ENCODE measurements at places on chromosomes 4 and X.

DNA sequence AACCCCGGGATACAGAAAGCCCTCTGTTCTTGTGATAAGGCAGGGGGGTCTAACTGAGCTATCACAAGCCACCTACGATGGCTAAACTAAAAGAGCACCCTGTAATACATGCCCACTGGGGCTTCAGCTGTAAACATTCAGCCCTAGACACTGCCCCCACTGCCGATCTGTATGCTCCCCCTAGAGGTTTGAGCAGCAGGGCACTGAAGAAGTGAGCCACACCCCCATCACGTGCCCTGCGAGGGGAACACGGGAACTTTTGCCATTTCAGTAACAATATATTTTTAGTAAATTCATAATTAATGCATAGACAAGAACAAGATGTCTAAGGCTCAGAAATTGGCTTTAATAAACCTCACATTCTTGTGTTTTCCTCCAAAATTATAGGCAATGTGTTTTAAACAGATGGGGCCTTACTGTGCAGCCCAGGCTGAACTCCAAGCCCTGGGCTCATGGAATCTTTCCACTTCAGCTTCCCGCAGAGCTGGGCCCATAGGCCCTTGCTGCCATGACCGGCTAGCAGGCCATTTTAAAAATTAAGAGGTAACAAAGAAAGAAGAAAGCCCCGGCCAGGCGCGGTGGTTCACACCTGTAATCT is 235.3 kb upstream of the SFRP2 start:
- no peak for DNase-seq

GRCh38 chr4:5759236-5760075 is 48.5 kb downstream of the EVC start:
- DNase-seq, result no peak

DNA sequence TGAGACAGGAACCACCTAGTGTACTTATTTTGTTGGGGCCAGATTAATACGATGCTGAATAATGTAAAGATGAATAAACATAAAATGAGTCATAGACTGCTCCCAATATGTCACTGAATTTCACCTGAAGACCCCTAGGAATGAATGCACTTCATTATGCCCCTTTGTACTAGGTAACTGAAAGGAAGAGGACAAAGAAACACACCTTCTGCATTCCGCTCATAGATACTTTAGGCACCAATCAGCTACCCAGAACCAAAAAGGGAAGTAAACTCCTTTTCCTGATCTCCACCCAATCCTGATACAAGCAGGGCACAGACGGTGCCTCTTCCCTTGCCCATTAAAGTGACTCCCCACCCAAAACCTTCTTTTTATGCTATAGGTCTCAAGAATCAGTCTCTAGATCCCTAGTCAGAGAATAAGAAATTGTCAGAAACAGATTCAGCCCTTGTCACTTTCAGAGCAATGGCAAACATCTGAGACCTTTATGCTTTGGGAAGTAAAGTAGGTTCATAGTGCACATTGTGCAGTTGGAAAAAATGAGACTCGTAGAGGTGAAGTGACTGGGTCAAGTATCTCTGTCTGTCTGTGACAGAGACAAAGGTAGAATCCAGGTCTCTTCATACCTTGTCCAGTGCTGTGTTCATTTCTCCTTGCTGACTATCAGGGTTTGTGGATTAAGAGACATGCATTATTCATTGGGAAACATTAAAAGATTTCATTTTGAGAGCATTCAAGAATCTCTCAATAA is 2.3 kb downstream of the GPR174 start:
- DNase-seq, result peak; percentile 74

DNA sequence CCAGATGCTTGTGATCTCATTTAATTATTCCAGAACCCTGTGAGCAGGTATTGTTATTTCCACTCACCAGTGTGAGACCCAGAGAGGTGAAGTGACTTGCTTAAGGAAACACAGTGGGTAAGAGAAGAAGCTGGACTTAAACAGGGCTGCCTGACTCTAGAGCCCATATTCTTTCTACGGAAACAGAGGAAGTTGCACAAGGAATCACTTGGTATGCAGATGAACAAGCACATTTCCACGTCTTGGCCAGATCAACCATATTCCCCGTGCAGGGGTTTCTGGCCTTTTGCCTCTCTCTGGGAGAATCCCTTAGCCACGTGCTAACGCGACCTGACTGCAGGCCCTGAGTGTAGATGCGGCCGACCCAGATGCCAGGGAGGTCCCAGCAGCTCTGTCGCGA is 195.5 kb upstream of the ATP6AP2 start:
- DNase-seq, result no peak

DNA sequence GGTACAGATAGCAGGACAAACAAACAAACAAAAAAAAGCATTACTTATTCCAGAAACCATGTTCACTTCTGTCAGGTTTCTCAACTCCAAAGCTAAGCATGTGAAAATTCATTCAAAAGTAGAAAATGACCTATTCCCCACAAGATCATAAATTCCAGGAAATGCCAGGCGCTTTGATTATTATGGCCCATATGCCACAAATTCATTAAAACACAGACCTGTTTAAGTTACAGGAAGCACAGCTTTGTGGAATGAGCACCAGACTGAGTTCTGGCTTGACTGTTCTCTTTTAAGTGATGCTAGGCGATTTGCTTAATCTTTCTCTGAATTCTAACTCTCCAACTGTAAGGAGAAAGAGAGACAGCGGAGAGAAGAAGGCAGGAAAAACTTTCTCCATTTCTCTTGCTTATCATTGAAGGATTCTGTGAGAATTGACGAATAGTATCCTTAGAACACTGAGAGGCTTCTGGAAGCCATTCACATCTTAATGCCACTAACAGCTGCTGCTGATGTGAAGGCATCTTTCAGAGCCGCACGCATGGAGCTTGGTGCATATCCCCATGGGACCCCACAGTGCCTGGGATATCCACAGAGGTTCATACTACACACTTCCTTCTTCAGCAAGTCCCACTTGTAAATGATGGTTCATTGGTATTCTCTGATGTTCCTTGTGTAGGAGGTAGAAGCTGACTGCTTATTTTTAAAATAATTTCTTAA is 138.0 kb downstream of the ZNF674 start:
- no peak for DNase-seq

- DNase-seq, result no peak
These were observed 97.9 kb upstream of the CDX4 start for GRCh38 chrX:73348977-73349376.

GRCh38 chr4:27055221-27055760 is 194.7 kb downstream of the STIM2 start:
- DNase-seq, result no peak

- no peak for DNase-seq
These were observed 39.3 kb upstream of the HPGD start for GRCh38 chr4:174561560-174561959.

DNA sequence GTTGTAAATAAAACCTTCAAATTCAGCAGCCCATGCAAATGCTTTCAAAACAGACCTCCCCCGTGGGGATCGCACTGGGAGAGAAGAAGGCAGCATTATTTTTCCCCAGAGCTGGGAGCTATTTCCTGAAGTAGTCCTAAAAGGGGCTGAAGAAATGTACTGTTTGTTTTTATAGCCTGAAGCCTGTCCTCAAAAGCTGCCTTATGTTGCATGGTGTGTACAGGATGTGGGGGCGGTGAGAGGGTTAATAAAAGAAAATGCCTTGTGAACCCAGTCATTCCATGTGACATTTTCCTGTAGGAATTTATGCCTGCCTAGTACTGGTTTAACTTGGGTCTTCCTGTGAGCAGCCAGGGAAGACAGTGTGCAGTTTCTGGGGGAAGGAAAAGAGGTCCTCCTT is 144.1 kb downstream of the SOWAHB start:
- no peak for DNase-seq

GRCh38 chrX:30992381-30992904 is 79.4 kb downstream of the FTHL17 start:
- DNase-seq, result no peak

DNA sequence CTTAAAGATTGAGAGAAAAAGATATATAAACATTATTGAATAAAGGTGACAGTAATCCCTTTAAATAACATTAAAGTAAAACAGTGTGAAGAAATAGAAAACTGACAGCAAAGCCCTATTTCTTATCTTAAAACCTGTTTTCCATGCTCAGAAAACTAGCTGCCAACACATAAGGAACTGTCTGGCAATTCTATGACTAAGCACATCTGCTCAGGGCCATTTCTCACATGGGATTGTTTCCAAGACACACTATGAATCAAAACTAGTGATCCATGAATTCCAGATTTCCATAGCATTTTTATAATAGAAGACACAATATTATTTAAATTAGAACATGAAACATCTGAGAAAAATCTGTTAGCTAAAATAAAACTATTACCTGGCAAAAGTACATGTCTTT is 113.4 kb downstream of the SCLT1 start:
- DNase-seq, result no peak

- no peak for DNase-seq
These were observed 18.9 kb downstream of the TIFA start for GRCh38 chr4:112266823-112267222.

GRCh38 chr4:161990721-161991120 is 173.1 kb downstream of the FSTL5 start:
- DNase-seq, result no peak

DNA sequence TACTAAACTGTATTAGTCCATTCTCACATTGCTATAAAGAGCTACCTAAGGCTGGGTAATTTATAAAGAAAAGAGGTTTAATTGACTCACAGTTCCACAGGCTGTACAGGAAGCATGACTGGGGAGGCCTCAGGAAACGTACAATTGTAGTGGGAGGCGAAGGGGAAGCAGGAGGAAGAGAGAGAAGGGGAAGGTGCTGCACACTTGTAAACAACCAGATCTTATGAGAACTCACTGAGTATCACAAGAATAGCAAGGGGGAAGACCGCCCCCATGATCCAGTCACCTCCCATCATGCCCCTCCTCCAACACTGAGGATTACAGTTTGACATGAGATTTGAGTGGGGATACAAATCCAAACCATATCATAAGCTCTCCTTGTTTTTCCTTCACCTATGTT is 40.9 kb downstream of the RPA4 start:
- no peak for DNase-seq

- peak; percentile 53 for DNase-seq
These were observed 11.8 kb upstream of the HSD17B10 start for GRCh38 chrX:53445977-53446376.

GRCh38 chr4:159768016-159768415 is 665.1 kb downstream of the RAPGEF2 start:
- DNase-seq, result no peak

DNA sequence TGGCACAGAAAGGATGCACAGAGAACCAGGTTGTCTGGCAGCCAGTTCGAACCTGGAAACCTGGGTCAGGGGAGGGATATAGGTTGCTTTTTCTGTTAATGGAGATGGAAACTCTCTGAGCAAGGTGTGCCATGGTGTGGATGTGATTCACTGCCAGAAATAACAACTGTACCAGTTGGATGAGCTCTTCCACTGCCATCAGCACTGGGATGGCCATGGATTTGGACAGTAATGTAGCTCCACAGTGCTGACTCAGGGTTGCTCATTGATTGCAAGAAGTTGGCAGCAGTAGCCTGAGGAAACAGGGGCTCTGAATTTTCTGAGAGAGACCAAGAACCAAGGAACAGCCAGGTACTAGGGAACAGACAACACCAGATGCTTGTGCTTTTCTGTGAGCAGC is 33.8 kb downstream of the PNMA5 start:
- DNase-seq, result no peak

- DNase-seq, result no peak
These were observed 27.5 kb downstream of the NSD2 start for GRCh38 chr4:1898681-1899080.

DNA sequence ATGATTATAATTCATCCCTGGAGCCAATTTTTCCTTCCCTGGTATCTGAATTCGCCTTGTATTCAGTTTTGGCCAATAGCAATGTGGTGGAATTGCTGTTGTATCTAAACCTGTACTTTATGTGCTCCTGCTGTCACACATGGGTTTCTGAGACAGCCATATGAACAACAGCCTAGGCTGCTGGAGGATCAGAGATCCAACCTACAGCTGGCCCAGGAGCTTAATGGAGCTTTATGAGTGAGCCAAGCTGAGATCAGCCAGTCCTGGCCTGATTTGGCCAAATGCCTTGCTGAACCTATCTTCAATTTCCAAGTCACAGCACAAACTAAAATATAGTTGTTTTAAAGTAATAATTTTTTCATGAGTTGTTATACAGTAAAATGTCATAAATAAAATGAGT is 1071.5 kb downstream of the PCDH7 start:
- DNase-seq, result no peak

DNA sequence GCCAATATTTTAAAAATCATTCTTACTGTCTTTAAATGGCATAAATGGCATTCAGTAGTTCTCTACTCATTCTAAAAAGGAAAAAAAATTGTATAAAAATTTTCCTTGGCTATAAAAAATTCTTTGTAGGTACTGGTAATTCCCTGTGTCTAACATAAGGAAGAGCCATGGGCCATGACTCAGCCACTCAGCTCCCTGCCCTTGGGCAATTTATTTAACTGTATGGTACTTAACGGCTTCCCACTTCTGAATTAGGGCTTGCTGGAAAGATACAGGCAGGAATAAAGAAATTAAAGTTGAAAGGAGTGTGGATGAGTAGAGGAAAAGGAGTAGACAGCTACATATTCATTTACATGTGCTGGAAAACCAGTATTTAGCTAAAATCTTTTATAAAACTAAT is 30.6 kb downstream of the ABHD18 start:
- DNase-seq, result no peak

- DNase-seq, result no peak
These were observed 311.2 kb upstream of the GATB start for GRCh38 chr4:152072001-152072485.

- no peak for DNase-seq
These were observed 205.3 kb upstream of the GEMIN8 start for GRCh38 chrX:14235004-14235403.

All from CD4-positive, alpha-beta T cell treated with Interleukin-17A for 1 hour (primary cell).